ENCODE measurements at places on chromosomes 11 and 22.

DNA sequence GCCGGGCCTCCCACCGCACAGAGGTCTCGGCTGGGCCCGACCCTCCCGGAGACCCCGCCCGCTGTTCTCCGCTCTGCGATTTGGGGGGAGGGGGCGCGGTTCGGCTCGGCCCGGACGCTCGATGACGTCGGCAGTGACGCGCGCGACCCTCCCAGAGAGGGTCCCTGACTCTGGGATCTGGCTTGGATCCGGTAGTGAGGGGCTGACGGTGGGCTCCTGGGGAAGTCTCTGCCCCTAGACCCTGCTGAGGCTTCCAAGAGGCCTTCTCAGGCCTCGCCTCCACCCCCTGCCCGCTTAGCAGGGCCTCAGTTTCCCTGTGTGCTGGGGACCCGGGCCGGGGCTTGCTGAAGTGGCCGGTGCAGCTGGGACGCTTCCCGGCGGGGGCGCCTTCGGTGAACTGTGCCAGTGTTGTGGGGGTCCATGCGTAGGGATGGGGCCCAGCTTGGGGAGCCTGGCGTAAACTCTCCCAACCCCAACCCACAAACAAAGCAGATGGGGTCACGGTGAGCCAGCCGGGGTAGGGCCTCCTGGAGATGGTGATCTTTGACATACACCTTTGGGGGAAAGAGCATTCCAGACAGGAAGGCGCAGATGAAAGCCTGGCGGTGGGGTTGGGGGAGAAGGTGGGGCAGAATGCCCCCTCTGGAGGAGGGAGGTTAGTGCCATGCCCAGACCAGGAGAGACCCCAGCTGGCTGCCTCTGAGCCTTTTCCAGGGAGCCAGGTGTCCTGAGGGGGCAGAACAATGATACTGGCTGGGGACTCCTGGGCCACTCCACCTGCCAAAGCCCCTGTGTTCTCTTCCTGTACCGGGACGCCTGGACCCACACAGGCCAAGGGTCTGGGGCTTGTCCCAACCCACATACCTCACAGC lies 1.0 kb downstream of the B4GALNT4 start:
- peak; percentile 39 for DNase-seq

- DNase-seq, result no peak
Observed at GRCh38 chr22:29006346-29006745, 55.3 kb downstream of the C22orf31 start.

DNA sequence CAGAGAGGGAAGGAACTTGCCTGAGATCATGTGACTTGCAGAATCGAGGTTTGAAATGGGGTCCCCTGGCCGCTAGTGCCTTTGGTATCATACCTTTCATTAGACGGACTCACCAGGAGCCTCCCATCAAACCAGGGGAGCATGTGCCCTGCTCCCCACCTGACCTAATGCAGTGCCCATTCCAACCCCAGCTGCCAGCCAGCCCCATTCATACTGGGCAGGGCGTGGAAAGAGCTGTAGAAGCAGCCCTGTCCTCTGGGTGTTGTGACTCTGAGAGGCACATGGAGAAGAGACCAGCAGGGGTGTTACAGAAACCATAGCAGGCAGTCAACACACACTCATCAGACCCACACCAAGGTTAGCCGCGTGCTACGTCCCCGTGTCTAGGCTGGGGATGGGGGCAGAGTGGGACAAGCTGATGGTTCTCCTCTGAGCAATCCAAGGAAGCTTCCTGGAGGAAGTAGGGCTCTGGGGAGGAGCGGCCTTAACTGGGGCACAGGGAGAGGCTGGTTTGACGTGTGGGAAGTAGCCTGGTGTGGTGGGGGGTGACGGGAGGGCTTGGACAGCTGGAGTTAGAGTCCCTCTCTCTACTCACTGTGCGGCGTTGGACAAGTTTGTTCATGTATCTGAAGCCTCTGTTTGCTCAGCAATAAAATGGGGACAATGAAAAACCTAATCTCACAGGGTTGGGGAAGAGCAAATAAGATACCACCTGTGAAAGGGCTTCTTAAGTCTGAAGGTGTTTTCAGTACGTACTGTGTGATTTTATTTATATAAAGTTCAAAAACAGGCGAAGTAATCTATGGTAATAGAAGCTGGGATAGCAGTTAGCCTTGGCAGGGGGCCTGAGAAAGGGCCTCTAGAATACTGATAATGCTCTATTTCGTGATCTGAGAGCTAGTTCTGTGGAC lies 14.0 kb downstream of the GRIK4 start:
- DNase-seq, result no peak

DNA sequence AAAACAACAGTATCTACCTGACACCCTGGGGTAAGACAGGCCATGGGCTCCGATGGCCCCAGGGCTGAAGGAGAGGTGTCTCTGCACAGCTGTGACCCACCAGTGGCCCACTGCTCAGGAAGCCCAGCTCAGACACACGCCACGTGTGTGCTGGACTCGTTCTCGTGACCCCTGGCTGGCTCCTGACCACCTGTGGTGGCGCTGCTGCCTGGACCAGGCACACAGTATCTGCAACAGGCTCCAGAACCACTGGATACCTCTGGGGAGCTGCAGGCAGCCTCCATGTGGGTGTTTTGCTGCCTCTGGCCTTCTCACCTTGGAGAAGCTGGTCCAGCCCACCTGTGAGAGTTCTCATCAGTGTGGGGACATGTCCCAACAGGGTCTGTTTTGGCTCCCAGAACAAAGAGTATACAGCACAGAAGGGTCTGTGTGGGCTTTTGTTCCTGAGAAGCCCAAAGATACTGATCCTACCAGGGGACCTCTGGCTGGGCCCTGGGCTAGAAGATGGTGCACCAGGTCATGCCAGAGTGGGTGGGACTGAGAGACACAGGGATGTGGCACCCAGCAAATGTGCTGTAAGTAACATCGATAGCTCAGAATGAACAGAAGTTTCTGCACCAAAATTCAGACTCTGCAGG lies 21.7 kb upstream of the SERPIND1 start:
- no peak for DNase-seq

GRCh38 chr11:27118371-27118770 lies 77.8 kb downstream of the BBOX1 start:
- DNase-seq, result no peak

- DNase-seq, result no peak
Observed at GRCh38 chr11:86120807-86121206, 51.9 kb upstream of the PICALM start.

GRCh38 chr11:31106326-31106725 lies 263.2 kb downstream of the DCDC1 start:
- no peak for DNase-seq

GRCh38 chr11:849104-849824 lies 6.6 kb downstream of the TSPAN4 start:
- peak; percentile 86 for DNase-seq

DNA sequence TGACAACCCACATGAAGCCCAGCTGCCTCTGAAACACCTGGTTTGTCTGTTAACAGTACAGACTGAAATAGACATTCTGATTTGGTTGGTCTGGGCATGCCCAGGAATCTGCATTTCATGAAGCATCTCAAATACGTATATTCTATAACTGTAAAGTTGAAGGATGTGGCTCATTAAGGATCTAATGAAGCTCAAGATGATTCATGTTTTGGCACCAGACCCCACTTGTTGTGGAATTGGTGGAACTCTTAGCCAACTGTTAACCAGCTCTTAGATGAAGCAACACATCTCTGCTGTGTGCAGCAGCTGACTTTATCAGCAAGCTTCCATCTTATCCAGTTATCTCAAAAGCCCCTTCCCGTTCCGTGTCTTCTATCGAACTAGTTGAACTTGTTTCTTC lies 232.2 kb downstream of the INSC start:
- no peak for DNase-seq

- DNase-seq, result no peak
Observed at GRCh38 chr11:115696563-115696962, 192.3 kb upstream of the CADM1 start.

DNA sequence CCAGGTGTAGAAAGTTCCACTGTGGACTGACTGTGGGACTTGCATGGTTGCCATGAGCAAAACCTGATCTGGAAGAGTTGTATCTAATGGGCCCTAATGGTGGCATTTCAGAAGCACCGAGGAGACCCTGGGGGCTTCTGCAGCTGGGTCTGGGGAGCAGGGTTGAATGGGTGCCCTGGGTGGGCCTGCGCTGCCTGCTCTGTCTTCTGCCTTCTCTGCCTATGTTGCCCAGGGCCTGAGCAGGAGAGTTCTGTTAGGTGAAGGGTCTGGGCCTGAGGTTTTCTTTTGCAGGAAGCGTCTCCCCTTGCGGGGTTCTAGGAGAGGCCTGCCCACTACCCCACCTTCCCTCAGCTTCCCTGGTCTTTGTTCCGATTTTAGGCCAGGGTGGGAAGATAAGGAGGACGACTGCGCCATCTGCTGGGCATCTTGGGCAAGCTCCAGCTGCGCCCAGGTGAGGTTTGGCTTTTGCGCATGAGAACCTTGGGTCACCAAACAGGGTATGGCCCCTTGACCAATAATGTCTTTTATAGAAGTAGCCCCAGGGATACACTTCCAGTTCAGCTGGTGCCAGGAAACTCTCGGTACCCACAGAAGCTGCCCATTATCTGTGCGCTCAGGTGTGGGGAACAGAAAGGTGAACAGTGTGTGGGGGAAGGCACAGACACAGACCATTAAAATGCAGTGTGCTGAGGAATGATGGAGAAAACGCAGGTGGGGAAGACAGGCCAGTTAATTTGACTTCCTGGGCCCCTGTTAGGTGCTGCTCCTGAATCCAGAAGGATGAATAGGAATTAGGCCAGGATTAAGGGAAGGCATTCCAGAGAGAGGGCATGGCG lies 23.2 kb downstream of the COMMD9 start:
- DNase-seq, result peak; percentile 74

GRCh38 chr11:9479899-9480298 lies 19.1 kb downstream of the ZNF143 start:
- no peak for DNase-seq

- DNase-seq, result no peak
Observed at GRCh38 chr11:35083431-35084238, 55.3 kb upstream of the CD44 start.

GRCh38 chr22:29314537-29315285 lies 786 bp downstream of the RASL10A start:
- DNase-seq, result no peak

DNA sequence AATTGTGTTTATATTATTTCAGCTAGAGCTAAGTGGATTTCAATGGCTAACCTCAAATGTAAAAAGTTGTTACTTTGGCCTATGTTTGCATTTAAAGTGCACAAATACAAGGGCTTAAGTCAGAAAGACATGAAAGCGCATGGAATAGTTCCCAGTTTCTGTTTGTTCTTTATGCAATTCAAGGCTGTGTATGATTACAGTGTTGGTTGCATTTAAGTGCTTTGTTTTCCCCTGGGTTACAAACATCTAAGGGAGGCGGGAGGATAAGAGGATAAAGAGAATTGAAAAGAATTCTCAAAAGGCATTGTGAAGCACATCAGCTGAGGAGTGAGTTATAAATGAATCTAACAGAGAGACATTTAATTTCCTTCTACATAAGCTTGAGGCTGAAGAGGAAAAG lies 453.4 kb downstream of the NTM start:
- no peak for DNase-seq

DNA sequence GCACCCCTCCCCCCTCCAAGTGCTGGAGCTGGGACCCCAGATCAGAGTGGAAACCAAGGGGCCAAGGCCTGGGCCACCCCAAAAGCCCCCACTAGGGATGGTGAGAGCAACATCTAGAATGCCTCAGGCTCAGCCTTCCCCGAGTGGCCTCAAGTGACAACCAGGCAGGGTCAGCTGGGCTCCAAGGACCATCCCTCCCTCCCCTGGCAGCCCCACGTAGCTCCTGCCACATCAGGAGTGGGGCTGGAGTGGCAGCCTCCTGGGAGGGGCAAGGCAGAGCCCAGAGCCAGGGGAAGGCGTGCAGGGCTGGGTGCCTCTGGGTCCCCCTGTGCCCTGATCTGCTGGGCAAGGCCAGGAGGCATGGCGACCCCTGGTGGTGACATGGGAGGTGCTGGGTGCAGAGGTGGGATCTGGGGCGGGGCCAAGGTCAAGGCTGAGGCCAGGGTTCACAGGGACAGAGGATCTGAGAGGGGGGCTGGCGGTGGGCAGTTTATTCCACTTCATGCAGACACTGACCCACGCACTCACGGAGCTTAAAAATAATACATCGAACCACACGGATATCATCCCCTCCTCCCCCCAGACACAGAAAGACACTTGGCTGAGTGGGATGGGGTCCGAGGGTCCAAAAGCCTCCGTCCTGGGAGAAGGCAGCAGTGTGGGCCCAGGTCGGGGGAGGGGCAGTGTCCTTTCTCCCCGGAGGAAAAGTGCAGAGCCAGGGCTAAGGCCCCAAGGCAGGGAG lies 15.8 kb upstream of the EHD1 start:
- DNase-seq, result peak; percentile 76

GRCh38 chr11:30245621-30246020 lies 14.8 kb downstream of the FSHB start:
- no peak for DNase-seq

- DNase-seq, result no peak
Observed at GRCh38 chr11:11384829-11385228, 31.8 kb upstream of the CSNK2A3 start.

GRCh38 chr22:27110665-27111451 lies 453.5 kb downstream of the MIAT start:
- peak; percentile 49 for DNase-seq

DNA sequence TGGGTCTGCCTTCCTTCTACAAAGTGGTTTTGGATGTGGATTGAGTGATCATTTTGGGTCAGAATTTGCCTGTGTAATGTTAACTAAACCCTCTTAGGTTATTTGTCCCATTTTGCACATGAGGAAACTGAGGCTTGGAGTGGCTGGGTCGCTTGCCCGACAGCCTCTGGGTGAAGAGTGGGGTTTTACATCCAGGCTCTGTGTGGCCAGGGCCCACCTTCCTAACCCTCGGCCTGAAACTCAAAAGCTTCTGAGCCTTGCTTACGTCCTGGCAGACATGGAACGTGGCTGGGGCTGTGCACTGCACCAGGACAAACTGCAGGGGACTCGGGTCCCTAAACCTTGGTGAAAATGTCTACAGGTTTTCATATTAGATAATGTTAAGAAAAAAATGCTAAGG lies 542.4 kb downstream of the TBC1D22A start:
- DNase-seq, result no peak

DNA sequence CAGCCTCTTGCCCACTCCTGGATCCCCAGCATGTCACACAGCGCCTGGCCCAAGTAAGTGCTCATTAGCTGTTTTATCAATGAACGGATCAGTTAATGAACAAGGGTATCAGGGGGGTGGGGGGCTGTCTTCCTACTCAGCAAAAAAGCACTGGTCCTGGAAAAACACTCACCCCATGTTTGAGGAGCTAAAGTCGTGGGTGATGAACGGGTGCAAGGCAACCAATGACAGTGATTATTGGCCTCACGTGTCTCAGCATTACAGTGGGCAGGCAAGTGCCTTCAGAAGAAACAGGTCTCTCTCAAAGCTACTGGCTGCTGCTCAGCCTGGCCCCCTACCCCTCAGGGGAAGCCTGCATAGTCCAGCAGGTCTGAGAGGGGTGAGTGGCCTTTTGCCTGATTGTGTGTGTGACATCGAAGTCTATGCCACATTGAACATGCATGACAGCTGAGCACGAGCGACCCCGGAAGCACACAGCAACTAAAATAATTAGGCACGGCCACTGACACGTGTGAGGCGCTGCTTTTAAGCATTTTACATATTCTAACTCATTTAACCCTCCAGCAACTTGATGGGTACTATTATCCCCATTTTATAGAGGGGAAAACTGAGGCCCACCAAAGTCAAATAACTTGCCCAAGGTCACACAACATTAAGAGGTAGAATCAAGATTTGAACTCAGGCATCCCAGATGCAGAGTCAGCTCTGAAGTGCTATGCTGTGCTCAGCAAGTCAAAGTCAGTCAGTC lies 2.6 kb upstream of the MS4A10 start:
- DNase-seq, result no peak
